ENCODE measurements at places on chromosomes 7 and 10. TPM values are rescaled to one million over a fixed set of nuclear protein-coding genes. Genes with fewer than 3 reads are reported as not detected.
A peak's percentile ranks its signal among the peaks of the same experiment; 100 is the strongest.

- no peak for DNase-seq
These were observed 55.1 kb upstream of the PTPN12 start for GRCh38 chr7:77482015-77482414.

CD36 gene
- total RNA-seq: 0.28 TPM

GRCh38 chr7:131329176-131329570 is 1.5 kb downstream of the MKLN1 start:
- no peak for DNase-seq

CPXM2 gene
- 1.9 TPM for total RNA-seq

ITIH5 gene
- total RNA-seq: 1.1 TPM

DNA sequence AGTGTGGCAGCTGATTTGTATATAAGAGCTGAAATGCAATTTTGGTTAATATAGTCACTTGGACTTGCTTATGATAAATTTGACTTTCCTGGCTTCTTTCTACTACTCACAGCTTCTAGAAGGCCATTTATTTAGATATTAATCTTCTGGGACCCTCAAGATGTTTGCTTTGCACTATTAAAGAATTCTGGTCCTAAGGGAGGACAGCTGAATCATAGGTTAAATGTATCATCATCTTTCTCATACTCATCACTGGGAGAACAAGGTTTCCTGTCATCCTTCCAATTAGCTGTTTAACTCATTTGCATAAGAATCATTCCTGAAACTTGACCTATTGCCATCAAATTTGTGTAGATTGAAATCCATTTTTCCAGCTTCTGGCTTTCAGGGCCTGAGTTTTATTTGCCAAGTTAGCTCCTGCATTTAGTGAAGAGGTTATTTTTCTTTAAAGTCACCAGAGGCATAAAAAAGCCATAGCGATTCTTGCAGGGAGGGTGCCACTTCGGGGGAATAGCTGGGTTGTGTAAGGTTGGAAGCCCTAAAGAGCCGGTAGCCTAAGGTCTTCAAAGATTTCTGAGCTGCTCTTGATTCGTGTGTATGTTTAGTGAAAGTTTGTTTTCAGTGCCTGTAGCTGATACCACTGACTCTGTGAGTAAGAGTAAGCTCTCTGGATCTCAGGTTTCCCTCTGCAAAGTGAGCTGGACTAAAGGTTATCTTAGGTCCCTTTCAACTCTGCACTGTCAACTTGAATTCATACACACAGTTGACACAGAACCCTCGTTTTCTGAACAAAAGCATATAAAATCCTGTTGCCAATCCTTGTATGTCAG is 4.3 kb downstream of the MAP3K8 start:
- no peak for DNase-seq

GRCh38 chr10:63467841-63468240 is 2.1 kb upstream of the JMJD1C start:
- DNase-seq: no peak

- DNase-seq: no peak
These were observed 44.9 kb upstream of the SHH start for GRCh38 chr7:155857141-155857540.

PPP1R17 gene
- total RNA-seq: 1.7 TPM

- no peak for DNase-seq
These were observed 15.7 kb downstream of the ANLN start for GRCh38 chr7:36405409-36405803.

GRCh38 chr7:50261593-50261992 is 42.9 kb upstream of the IKZF1 start:
- DNase-seq: no peak

GRCh38 chr10:88546497-88546896 is 36.6 kb downstream of the RNLS start:
- no peak for DNase-seq

CALCR gene
- 0.44 TPM for total RNA-seq

DNA sequence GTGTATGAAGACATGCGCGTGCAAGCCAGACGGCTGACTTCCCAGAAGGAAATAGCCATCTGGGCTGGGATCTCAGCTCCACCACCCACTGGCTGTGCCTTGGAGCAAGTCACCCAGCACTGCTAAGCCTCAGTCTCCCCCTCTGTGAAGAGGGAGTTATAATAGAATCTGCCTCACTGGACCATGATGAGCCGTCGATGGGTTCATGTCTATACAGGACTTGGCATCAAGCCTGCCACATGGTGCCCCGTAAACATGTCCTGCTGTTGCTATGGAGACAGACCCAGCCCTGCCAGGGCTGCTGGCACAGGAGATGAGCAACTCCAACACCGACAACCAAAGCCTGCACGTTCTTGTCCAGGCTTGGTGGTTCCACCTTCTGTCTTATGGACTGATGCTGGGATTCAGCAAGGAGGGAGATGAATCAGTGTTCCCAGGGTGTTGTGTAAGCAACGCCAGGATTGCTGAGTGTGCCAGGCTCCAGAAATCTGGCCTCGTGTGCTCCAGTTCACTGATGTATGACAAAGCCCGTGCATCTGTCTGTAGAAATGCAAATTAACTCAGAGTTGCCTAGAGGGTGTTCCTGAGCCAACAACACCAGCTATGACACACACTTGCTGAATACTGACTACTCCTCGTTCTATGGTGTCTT is 5.6 kb downstream of the GPR15LG start:
- no peak for DNase-seq

DNA sequence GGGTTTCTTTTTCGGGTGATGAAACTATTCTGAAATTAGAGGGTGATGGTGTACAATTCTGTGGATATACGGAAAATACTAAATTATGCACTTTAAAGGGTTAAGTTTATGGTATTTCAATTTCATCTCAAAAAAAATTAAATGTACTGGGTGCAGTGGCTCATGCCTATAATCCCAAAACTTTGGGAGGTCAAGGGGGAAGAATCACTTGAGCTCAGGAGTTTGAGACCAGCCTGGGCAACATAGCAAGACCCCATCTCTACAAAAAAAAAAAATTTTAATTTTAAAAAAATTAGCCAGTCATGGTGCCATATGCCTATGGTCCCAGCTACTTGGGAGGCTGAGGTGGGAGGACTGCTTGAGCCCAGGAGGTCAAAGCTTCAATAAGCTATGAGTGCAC is 57.0 kb downstream of the SMURF1 start:
- DNase-seq: no peak

GIMAP1 gene
- not detected for total RNA-seq

ERVW-1 gene
- 0.09 TPM for total RNA-seq

- no peak for DNase-seq
These were observed 4.3 kb upstream of the PIK3AP1 start for GRCh38 chr10:96724621-96725020.

DNA sequence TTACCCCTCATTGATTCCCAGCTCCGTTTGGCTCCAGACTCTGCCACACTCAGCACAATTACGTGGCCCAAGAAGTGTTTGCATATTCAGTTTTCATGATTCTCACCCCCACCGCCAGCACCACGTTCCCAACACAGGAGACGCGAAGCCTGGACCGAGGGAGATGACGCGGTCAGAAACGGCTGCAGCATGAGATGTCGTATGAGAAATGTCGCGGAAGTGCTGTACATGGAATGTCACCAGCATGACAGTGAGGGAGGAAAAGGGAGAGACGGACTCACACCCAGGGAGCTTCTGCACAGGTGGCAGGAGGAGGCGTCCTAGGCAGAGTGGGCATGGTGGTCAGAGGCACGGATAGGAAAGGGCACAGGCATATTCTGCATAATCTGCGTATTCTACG is 188.3 kb downstream of the WDR37 start:
- DNase-seq: no peak

GRCh38 chr7:49839863-49840645 is 66.6 kb downstream of the VWC2 start:
- no peak for DNase-seq

DNA sequence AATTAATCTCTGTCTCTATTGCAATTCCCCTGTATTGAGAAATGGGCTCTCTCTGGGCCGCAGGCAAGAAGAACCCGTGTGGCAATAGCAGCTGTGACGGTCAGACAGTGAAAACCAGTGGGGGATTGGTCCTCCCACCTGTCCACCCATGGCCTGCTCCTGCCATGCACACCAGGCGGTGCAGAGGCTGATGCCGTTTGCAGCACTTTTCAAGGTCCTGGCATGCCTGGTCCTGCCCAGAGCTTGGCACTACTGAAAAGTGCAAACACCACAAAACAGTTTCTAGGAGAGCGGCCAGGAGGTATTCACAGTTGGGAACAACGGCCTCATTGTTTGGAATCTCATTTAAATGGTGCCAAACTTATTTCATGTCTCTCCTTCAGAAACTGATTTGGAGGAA is 41.5 kb downstream of the PSPH start:
- DNase-seq: no peak

HGF gene
- 0.15 TPM for total RNA-seq

DNA sequence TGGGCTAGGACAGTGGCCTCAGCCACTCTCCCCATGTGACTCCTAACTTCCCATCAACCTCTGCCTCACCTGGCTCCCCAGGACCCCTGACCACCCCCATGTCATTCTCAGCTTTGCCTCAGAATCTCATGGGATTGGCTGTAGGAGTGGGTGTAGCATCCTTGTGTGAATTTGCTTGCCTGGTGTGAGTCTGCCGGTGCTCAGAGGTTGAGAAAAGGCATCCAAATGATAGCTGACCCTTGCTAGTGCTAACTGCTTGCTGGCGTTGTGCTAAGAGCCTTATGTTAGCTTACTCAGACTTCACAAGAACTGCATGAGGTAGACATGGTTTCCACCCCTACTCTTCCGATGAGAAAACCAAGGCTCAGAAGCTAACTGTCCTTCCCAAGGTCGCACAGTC is 74.2 kb downstream of the COL13A1 start:
- no peak for DNase-seq

COL28A1 gene
- total RNA-seq: 0.92 TPM

DNA sequence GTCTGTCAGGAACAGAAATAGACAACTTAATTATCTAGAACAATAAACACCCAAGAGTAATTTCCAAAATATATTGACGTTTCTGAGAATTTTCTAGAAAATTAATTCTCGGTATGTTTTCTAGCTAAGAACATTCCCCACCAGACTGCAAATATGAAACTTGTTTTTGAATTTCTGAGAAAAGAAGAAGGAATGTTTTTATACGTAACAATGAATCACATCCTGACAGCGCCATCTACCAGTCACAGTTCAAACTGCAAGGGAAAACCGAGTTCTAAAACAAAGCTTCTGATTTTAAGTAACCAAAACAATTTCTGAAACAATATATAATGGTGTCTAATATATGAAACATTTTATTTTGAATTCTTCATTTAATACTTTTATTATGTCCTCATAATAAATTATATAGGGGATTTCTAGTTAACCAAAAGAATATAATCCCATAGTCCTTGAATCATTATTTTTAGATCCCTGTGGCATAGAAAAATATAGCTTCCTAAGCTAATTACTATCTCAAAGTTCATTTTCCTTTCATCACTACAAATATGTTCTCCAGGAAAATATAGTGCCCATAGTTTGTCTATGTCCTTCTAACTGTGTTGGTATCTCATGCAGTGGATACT is 34.5 kb upstream of the MEOX2 start:
- no peak for DNase-seq

ANKRD1 gene
- total RNA-seq: 0.13 TPM

GRCh38 chr7:140330595-140330994 is 67.7 kb downstream of the SLC37A3 start:
- no peak for DNase-seq

GRCh38 chr7:103499976-103500375 is 54.0 kb upstream of the SLC26A5 start:
- no peak for DNase-seq

CPA1 gene
- not detected for total RNA-seq

GPR15LG gene
- not detected for total RNA-seq

- DNase-seq: no peak
These were observed 44.1 kb upstream of the TARP start for GRCh38 chr7:38317515-38317914.

GRCh38 chr7:153324094-153324493 is 564.5 kb downstream of the ACTR3B start:
- no peak for DNase-seq

DNA sequence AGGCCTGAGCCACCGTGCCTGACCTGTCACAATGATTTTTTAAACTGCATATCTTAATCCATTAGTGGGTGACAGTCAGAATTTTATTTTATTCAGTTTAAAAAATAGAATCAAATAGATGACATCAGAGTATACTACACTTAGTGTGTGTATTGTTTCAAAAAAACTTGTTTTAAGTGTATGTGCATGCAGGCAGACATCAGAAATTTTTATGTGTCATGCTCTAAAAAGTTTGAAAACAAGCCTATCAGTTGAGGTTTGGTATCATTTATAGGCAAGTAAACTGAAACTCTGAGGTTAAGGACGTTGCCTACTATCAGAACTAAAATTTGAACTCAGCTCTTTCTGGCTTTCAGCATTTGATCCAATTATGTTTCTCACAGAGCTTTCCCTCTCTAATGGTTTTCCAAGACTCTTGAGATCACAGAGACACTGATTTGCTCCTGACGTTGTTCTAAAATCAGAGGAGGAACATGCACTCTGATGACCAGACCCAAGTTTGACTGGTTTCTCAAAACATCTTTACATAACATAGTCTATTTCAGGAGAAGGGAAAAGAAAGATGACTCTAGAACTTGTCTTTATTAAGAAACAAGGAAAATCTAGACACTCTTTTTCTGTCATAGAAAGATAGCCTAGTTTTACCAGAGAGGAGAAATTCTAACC is 188.6 kb downstream of the AUTS2 start:
- DNase-seq: no peak

- peak; percentile 65 for DNase-seq
These were observed 90.1 kb downstream of the EPC1 start for GRCh38 chr10:32256613-32257437.

GATA3 gene
- total RNA-seq: 0.31 TPM

CYP3A5 gene
- 0.22 TPM for total RNA-seq

- no peak for DNase-seq
These were observed 55.8 kb downstream of the TMEM26 start for GRCh38 chr10:61397175-61397986.

- DNase-seq: no peak
These were observed 83.9 kb downstream of the MKX start for GRCh38 chr10:27661514-27662286.

DNA sequence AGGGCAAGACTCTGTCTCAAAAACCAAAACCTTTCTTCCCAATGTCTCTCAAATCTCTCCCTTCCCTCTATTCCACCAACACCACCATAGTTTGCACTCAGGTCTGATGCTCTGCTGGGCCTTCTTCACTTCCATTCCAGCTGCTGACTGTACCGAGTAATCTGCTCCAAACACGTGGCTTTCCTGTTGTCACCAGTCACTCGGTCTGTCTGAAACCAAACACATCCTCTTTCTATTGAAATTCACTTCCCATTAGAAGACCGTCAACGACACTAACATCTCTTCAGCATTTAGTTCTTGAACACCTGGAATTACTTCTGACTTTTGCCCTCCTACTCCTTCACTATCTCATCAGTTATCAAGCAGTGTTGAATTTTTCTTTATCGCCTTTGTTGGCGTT is 4.7 kb upstream of the NRF1 start:
- DNase-seq: no peak

DNA sequence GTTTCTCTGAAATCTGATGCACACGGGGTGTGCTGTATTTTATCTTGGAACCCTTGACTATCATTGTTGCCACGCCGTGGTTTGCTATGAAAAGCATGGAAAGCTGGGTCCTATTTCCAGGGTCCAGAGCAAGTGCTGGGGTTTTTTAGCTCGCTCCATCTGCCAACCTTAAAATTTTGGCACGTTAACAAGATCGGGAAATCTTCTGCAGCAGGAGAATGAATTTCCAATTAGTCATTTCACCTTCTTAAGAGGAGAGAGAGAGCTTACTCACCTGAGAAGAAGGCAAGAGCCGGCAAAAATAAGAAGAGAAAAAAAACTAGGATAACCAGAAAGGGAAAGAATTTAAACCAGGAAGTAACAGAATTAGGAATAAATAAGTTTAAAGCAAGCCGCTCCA is 223.6 kb upstream of the CELF2 start:
- DNase-seq: no peak

All from H9 (cell line).